Sigmoid colon (tissue), 7 donors: ENCODE measurements at places on chromosomes 6 and 20. TPM values are rescaled to one million over a fixed set of nuclear protein-coding genes. Genes with fewer than 3 reads are reported as not detected.
A peak's percentile ranks its signal among the peaks of the same experiment; 100 is the strongest.

GRCh38 chr20:63873477-63873971 is 8.5 kb downstream of the TPD52L2 start:
- DNase-seq: peak; percentile 82

DNA sequence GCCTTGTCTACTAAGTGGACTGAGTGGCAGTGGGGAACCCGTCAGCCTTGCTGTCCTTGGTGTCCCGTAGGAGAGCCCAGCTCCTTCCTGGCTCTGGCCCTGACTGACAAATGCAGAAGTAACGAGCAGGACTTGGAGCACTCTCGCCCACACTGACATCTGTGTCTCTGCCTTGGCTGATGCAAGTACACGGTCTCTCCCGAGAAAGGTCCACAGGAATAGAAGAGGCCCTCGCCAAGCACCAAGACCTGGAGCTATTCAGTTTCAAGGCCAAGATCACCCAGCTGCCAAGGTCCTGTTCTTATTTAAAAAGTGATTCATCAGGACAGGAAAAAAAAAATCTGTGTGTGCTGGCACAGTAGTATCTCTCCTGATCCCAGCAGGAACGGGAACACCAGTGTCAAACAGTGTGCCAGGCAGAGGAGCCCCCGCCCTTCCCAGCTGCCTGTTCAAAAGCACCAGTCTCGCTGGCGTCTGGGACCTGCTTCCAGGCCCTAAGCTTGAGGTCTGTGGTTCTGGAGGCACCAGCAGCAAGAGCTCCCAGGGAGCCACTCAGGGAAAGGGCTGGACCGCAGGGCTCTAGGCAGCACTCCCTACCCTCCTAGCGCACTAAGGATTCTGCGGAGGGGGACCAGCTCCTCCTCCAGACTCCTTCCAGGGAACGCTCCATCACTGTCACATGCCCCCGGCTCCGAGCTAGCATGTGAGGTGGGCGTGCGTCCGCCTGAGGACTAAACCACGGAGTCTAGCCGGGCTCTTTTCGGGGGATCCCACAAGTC is 376.9 kb downstream of the RNGTT start:
- DNase-seq: peak; percentile 72

- DNase-seq: no peak
Observed at GRCh38 chr6:141123497-141123896, 1009.2 kb upstream of the GJE1 start.

GRCh38 chr6:155378724-155379123 is 64.4 kb upstream of the TFB1M start:
- DNase-seq: no peak

DNA sequence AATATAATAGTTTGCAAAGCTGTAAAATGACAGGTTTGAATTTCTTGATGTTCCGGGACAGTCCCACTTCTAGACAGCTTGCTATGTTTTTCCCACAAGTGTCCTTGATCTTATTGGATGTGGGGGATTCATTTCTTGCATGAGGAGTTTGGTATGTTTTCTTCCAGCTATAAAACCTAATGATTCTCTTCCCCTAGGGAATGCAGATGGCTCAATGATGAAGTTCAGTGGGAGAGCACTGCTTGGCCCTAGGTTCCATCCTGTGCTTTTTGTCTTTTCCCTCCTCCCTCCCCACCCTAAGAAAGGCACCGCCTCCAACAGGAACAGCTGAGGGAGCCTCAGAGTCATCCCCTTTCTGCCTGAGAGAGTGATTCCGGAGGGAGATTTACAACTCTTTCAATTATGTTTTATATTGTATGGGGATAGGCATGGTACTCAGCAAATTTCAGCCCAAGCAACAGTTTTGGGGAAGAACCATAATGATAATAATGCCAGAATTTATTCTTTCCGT is 149.2 kb downstream of the PHACTR1 start:
- no peak for DNase-seq

GRCh38 chr6:50353603-50354002 is 303.9 kb upstream of the DEFB112 start:
- DNase-seq: no peak

GRCh38 chr20:14832630-14833029 is 495.2 kb upstream of the FLRT3 start:
- no peak for DNase-seq

DNA sequence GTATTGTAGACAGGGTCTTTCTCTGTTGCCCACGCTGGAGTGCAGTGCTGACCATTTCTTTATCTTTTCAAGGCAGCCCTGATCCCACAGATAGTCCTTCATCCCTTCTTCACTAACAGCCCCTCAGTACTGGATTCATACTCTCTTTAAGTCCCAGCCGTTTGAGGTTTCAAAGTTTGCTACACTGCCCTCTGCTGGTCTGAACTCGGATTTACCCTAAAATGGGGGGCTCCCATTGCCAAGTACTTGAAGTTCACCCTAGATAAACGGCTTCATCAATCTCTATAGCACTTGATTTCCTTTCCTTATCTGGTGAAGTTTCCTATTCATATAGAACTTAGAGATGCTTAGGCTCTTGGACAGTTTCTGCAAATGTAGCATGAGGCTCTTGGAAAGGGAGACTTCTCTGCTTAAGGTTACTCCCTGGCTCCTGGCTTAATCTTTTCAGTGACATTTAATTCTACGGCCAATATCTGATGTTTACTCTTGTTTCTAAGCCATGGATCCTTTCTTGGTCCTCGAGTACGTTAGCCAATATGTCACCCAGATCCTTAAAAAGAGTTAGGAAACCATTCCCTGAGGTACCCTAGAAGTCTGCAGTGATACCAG is 21.4 kb upstream of the PREP start:
- DNase-seq: no peak

DNA sequence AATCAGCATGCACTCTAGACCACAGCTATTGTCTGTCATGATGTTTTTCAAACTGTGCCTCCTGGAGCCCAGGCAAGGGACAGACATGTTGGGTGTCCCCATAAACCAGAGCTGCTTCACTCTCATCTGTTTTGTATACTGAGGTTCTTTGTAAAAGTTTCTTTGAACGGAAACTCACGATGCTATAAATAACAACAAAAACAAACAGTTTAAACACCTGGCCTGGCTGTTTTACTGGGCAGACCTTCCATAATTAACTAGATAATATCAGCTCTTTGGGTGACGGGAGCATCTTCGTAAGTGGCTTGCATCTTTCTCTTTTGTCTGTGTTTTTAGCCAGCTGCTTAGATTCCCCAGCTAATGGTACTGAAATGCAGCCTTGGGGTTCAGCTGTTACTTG is 190.3 kb downstream of the ZDHHC14 start:
- DNase-seq: no peak

DNA sequence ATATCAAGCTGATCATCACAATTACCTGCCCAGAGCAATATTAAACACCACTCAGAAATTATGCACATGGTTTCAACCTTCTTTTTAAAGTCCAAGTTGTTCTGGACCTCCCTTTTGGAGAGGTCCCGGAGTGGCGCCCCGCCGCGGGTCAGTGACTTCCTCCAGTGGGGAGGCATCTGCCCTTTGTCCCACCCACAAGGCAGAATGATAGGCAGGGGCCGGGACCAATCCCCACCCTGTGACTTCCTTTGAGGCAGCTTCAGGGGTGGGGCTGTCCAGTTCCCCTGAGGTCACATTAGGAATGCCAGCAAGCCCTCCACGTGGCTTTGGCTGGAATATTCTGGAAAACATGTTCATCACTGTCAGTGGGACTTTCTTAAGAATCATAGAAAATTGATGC is 207.0 kb downstream of the ANKRD60 start:
- DNase-seq: peak; percentile 77

- DNase-seq: no peak
Observed at GRCh38 chr20:56689852-56690485, 60.9 kb downstream of the TFAP2C start.

DNA sequence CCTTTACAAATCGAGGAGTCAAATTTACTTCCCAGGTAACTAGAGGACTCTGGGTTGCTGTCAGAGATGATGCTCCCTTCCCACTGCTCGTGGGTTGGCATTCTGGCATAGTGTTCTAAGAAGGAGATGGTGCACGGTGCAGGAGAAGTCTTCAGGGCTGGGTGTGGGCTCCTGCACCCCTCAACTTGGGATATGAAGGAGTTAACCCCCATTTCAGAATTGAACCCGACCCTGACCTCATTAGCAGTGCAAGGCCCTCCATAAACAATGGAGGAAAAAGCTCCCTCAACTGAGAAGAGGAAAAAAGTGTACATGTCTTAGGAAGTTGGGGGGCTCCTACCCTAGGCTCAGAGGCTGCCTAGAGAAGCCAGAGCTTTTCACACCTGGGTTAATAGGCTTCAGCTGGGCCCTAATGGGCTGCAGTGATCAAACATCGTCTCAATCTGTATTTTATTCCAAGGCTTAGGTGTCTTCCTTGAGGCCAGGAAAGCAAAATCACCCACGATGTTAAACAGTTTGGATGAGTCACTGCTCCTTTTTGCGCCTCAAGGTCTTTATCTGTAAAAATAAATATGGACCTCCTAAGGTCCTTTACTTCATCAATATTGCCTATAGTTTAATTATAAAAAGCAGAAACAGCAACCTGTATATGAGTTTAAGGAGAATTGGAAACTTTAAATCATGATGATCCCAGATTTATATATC is 29.4 kb downstream of the TFAP2B start:
- DNase-seq: no peak

DNA sequence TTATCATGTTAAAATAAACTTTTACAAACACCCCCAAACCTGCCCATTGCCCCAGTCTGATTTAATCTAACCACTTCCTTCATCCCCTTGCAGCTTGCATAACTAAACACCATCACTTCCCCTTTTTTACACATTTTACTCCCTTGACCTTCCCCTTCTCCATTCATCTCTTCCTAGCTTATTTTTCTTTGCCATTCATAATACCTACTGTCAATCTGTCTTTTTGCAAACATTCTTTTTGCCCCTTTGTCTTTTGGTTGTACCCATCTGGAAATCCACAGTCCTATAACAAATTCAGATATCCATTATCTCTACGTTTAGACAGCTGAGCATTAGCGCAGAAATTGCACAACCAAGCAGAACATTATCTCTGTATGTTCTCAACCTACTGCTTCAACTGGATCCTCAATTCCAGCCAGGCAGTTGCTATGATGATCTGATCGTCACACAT is 51.2 kb downstream of the C6orf52 start:
- DNase-seq: no peak

DNA sequence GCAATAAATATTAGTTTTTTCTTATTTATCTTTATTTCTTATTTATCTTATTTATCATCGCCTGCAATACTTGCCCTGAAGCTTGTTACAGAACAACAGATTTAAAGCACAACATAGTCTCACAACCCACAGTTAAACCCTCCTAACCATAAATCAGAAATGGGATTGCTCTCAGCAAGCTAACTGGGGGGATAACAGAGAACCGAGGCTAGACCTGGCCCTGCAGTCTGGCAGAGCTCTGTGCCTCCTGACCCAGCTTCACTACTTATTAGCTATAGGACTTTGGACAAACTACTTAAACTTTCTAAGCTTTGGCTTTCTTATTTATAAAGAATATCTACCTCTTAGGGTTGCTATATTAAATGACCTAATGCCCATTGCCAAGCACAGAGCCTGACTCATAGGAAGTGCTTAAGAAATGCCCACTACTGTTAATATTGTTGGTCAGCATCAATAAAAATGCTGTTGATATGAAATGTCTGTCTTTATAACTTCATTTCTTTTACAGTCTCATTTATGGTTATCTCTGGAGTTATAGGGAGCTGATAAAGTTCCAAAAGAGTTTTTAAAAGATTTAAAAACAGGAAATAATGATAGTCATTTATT is 87.9 kb upstream of the BEND6 start:
- no peak for DNase-seq

- no peak for DNase-seq
Observed at GRCh38 chr20:13231031-13231752, 10.1 kb downstream of the ISM1 start.

GRCh38 chr6:99606656-99607415 is at the start of gene PRDM13:
Gene PRDM13, plus strand, starts transcription at chr6:99606833. Its CDS starts 202 bp downstream, at chr6:99607035.
- no peak for DNase-seq

TXLNB gene
- total RNA-seq: 2.5 TPM

HDAC2 gene
- total RNA-seq: 66.5 TPM

PDE7B gene
- total RNA-seq: 6.3 TPM

SIGLEC1 gene
- total RNA-seq: 10.2 TPM

FOXS1 gene
- not detected for total RNA-seq

CCDC170 gene
- 0.83 TPM for total RNA-seq

OR2H2 gene
- not detected for total RNA-seq

PI16 gene
- 2.9 TPM for total RNA-seq

CST4 gene
- not detected for total RNA-seq

SOX4 gene
- 7.2 TPM for total RNA-seq

HLA-G gene
- not detected for total RNA-seq

NKX2-2 gene
- total RNA-seq: not detected

ULBP2 gene
- not detected for total RNA-seq

ZSWIM3 gene
- 2.9 TPM for total RNA-seq

GABRR1 gene
- not detected for total RNA-seq
